DMS 273 treated with DMSO at 0.1 percent for 48 hours (cell line): ENCODE measurements at places on chromosomes 2 and 18.
A peak's percentile ranks its signal among the peaks of the same experiment; 100 is the strongest.

DNA sequence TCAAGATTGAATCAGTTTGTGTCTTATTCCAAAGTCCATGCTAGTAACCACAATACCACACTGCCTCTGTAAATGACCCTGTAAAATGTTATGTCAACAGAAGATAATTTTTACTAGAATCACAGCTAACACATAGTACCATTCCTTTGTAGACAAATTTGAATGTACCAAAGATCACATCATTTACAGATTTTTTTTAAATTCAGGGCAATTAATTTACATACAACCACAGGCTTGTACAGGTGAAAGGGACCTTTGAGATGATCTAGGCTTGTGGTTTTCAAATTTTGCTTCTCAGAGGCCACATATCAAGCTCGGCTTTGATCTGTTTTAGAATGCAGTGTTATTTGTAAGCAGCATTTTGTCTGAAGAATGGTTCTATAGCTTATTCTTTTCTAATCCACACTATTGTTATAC is 63.8 kb upstream of the PPM1B start:
- DNase-seq: no peak

- DNase-seq: no peak
Observed at GRCh38 chr2:172434821-172435605, 7.6 kb downstream of the ITGA6 start.

DNA sequence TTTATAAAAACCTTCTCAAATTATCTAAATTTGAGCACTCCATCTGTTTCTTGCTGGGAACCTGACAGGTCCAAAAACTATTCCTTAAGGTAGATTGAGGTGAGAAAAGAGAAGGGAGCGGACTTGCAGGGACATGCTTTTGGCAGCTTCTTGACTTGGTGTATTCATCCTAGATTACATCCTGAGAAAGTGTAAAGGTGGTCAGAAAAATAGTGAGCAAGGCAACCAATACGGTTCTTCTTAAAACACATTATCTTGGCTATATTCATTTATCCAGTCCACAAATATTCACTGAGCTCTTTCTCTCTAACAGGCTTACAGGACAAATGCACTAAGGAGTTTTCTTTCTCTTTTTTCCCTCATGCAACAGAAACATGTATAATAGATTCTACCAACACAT is 230.0 kb downstream of the LRP1B start:
- no peak for DNase-seq

GRCh38 chr2:65363879-65364666 is 68.3 kb downstream of the SPRED2 start:
- DNase-seq: no peak

- no peak for DNase-seq
Observed at GRCh38 chr18:21300035-21300907, 58.2 kb downstream of the GREB1L start.

- DNase-seq: no peak
Observed at GRCh38 chr2:216188956-216189355, 79.8 kb downstream of the XRCC5 start.

GRCh38 chr2:14700753-14701152 is 68.2 kb downstream of the LRATD1 start:
- no peak for DNase-seq

GRCh38 chr18:63185984-63186383 is 133.6 kb downstream of the BCL2 start:
- no peak for DNase-seq

DNA sequence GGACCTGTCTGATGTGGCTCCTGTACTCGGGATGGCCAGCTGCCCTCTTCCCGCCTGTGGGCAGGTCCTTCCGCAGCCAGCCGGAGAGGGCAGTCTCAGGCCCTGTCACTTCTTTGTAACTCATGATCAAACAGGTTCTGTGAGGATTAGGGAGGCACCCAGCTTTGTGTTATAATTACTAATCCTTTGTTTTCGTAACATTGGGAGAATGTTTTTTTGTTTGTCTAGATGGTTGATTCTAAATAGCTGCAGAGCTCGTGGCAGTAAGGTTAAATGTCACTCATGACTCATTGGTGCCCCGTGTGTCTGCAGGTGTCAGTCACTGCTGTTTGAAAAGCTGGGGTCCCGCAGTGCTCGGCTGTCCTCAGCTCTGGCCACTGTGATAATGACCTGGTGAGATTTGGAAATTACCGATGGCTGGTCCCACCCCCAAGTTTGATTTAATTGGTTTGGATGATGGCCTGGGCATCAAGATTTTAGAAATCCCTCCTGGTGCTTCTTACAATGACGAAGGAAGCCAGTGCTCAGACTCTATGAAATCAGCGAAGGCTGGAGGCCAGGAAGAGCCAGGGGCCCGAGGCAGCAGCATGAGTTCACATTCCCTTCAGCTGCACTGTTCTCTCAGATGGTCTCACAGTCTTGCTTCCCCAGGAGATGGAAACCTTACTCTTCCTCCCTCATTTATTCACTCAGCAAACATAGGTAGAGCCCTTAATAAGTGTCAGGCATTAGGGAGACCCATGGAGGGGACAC is 172.8 kb downstream of the VAPA start:
- DNase-seq: no peak

- no peak for DNase-seq
Observed at GRCh38 chr2:222724208-222724607, 52.8 kb downstream of the MOGAT1 start.

GRCh38 chr18:63741769-63742168 is 33.4 kb upstream of the SERPINB7 start:
- no peak for DNase-seq

DNA sequence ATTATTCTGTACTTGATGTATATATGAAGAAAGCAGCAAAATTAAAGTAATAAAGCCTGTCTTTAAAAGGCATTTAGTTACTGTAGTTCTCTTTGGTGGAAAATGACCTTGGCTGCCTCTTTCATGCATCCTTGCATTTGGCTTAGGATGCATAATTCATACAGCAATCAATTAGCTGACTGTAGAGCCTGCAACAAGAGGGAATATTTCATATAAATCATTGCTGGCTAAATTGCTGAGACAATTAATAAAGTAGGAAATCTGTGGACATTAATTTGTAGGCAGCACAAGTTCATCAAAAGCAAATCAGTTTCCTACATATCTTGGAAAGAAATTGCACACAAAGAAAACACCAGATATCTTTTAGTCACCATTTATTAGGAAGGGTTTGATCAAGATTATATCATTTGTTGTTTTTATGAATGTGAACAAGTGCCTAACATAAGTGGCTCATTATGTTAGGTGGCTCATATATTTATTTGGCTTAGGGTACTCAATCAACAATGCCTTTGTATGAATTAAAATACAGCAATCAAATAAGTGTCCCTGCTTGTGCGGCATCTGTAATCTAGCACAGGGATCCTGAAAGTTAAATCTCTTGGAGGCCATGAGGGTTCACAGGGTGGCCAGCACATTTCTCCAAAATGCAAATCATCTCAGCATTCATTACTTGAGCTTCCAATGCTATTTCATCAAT is 220.4 kb upstream of the SPOPL start:
- DNase-seq: no peak

DNA sequence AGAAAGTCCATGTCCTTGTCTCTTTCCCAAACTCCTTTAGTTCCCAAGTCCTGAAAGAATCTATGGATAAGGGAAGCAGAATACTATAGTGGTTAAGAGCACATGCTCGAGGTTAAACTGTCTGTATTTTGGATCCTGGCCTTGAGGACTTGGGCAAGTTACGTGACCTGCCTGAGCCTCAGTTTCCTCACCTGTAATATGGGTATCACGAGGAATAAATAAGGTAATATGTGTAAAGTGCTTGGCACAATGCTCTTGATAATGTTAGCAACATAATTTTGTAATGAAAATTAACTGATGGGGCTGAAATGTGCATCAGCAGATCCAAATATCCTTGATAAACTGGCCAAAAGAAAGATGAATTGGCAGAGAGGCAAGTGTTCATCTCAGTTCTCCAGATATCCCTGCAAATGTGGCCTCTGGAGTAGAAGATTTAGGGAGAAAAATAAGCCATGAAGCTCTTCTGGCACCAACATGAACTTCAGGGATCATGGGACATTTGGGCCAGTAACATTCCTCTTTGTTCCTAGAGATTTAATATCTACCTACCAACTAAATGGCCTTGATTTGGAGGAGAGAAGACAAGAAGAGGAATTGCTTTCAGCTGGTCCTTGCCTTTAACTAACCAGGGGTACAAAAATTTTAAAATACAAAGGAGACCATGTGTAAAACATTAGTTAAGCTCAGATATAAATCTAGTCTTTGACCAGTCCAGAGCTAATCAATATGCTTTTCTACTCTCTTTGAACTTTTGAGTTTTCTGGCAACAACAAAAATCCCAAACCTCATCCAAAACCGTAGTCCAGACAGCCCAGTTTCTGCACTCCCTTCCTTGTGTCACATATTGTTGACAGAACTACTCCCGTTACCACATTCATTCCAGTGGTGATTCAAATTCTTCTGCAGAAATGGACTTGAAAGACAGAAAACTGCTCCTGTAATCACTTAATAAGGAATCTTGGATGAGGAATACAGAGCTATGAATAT is 52.7 kb upstream of the EML4 start:
- DNase-seq: no peak

DNA sequence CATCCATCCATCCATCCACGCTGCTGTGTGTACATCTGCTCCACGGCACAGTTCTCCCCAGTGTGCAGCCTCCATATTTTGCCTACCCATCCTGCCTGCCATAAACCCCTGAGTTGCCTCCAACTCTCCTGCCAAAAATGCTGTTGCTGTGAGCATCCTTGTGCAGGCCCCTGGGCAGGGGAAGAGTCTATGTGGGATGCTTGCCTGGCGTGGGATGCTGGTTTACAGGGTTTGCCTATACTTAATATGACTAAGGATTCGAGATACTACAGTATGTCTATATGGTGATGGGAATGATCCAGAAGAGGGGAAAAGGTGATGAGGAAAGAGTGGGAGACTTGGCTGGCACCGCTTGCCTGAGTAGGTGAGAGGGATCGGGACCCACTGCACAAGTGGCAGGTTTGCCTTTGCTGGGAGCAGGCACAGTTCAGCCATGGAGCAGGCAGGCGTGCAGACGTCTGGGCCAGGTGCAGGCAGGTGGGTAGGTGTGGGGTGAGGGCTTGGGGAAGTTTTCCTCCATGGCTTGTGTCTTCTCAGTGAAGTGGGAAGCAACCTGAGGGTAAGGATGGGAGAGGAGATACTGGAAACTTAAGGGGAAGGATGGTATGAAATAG is 30.2 kb upstream of the FAHD2A start:
- DNase-seq: no peak

DNA sequence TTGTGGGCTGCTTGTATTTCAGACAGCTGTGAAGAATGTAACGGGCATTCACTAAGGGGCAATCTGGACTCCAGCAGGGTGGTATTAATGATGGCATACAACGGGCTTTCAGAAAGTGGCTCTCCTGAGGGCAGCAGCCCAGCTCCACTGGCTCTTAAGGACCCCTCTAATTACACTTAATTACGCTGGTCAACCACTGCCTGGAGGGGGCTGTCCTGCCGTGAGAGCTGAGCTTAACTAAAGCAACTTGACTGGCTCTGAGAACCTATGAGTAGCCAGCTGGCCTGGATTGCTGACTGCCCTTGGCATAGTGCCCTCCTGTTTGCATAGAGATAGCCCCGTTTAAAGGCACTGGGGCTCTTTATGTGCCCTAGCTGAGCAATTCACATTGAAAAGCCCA is 3.8 kb downstream of the LIPG start:
- peak; percentile 84 for DNase-seq
